NCI-H1436 (cell line): ENCODE measurements at places on chromosomes 3 and 15.

- DNase-seq = peak; percentile 97
Observed at GRCh38 chr3:138774529-138775253, 60.0 kb downstream of the PIK3CB start.

DNA sequence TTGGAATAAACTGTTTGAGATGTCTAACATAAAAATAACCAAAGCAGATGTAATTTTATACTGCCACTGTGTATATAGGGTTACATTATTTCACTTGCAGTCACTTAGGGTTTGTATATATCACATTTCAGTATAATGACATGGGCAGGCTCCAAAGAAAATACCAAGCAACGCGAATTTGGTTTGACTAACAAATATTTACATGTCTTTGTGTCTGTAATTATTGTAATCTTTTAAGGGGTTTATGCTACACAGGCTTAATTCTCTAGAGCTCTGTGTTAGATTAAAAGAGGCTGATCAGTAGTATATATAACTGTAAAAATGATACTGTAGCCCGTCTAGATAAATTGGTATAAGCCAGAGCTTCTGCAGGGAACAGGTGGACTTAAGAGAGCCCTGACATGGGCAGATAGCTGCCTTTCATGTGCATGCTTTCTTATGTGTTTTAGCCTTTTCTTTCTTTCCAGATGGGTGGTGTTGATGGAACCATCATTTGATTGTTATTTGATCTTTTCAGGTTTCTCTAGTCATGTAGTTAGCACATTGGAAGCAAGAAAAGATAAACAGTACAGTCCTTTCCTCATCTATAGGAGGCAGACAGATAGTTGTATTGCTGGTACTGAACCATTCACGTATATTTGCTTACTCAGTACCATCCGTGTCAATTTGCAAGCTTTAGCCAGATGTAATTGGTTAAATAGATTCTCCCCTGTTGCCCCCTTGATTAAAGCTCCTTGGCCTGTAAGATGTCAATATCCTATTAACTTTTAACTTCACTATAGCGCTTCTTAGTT lies 86.1 kb downstream of the GALK2 start:
- peak; percentile 62 for DNase-seq

DNA sequence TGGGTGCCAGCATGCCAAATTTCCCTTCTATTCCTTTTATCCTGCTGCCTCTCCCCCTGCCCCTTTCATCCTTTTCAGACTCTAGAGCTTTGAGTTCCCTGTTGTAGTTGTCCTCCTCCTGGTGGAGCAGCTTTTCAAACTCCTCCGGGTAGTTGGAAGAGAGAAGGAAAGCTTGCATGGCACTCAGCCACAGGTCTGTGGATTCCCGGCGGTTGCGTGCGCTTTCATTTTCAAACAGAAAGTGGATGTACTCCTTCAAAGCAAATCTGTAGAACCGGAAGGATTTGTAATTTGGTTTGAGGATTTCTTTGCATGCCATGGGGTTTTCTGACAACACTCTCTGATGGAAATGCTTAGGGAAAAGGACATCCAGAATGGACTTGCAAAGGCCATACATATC lies 68.1 kb upstream of the DCLK3 start:
- no peak for DNase-seq

- DNase-seq = no peak
Observed at GRCh38 chr3:53680028-53680427, 166.2 kb downstream of the CHDH start.

GRCh38 chr3:193932136-193932535 lies 203.8 kb upstream of the HES1 start:
- DNase-seq = no peak

DNA sequence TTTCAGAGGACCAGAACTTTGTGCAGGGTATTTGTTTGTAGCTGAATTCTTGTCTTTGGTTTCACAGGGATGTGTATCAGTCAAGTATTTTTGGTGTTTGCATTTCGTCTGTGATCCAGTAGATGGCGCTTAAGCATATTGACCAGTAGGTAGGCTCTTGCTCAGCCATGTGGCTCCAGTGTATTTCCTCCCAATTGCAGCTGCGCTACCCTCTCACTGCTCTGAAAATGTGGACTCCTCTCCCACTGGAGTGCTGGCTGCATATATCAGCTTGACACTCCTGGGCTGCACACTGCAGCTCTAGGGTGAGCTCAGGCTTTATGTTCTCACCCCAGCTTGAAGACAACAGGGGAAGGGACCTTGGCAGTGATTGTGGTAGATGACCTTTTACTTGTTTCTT lies 1264.3 kb upstream of the ALCAM start:
- peak; percentile 12 for DNase-seq

DNA sequence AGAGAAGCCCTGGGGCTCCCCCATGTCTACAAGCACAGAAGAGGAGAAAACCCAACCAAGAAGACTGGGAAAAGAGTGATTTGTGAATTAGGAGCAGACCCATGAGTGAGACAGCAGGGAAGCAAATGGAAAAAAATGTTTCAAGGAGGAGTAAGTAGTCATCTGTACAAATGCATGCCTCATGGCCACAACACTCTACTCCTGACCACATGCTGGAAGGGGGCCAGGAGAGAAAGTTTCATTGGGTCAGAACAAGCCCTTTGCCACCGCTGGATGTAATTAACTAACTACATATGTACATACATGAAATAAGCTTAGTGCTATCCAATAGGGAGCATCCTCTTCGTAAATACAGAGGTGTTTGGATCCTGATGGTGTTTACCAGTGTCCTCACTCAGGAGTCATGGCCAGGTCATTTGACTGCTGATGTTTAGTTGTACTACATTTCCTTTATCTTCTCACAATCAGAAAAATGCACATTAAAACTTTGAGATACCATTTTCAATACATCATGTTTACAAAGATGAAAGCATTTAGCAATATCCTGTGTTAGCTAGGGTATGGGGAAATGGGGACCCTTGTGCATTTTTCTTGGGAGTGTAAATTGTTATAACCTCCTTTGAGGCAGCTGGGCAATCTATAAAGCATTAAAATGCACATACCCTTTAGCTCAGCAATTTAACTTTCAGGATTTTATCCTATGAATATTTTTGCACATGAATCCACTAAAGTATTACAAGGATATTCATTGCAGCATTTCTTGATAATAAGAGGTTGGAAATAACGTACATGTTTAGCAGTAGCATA lies 27.1 kb downstream of the CLRN1 start:
- DNase-seq = no peak

- no peak for DNase-seq
Observed at GRCh38 chr15:73228128-73228646, 140.6 kb downstream of the HCN4 start.

GRCh38 chr3:46496746-46497555 lies 825 bp upstream of the RTP3 start:
- no peak for DNase-seq

GRCh38 chr3:189269365-189269764 lies 97.6 kb downstream of the TPRG1 start:
- DNase-seq = no peak
